ENCODE measurements at places on chromosomes 4 and X.

- peak; percentile 43 for DNase-seq
Measured at GRCh38 chrX:152632445-152633097, 5.1 kb upstream of the GABRQ start.

DNA sequence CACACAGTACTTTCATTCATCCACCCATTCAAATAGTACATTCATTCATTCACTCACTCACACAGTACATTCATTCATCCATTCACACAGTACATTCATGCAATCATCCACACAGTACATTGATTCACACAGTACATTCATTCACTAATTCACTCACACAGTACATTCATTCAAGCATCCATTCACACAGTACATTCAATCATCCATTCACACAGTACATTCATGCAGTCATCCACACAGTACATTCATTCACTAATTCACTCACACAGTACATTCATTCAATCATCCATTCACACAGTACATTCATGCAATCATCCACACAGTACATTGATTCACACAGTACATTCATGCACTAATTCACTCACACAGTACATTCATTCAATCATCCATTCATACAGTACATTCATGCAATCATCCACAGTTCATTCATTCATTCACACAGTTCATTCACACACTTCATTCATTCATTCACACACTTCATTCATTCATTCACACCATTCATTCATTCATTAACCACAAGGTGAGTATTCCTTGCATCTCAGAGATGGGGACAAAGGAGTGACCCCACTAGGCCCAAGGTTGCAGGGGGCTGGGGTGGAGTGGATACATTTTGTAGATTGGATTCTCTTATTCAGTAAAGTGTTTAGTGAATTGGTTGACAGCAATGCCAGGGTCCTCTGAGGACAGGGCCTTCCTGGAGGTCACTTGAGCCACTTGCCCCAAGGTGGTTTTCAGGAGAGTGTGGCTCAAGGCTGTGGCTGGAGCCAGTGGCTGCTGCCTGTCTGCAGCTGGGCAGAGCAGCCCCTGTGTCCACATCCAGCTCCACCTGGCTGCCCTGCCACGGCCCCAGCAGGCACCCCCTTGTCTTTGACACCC, 4.3 kb upstream of the SPON2 start:
- DNase-seq = no peak

DNA sequence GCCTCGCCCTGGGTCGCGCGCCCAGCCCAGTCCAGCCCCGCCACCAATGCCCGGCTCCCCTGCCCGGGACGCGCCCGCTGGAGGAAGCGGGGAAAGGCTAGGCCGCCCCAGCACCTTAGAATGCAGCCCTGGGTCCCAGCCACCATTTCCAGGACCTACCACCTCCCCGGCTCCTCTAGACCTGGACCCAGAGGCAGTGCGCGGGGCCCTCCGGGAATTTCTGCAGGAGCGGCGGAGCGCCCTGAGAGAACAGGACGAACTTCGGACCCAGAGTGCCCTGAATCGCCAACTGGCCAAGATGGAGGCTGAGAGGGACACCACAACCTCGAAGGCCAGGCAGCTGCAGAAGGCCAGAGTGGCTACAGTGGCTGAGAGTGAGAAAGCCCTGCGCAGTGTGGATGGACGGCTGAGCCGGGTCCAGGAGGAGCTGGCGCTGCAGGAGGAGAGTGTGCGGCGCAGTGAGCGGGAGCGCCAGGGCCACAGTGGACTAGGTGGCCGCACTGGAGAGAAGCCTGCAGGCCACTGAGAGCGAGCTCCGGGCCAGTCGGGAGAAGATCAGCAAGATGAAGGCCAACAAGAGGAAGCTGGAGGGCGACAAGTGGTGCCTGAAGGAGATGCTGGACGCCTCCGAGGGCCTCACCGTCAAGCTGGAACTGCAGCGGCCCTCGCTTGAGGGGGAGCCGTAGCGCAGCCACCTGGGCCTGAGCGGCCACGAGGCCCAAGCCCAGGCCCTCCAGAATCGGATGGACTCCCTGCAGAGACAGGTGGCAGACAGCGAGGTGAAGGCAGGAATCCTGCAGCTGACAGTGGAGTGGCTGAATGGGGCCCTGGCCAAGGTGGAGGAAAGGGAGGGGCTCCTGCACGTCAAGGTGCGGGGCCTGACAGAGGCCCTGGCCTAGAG, 15.5 kb downstream of the SMIM10L2A start:
- no peak for DNase-seq

DNA sequence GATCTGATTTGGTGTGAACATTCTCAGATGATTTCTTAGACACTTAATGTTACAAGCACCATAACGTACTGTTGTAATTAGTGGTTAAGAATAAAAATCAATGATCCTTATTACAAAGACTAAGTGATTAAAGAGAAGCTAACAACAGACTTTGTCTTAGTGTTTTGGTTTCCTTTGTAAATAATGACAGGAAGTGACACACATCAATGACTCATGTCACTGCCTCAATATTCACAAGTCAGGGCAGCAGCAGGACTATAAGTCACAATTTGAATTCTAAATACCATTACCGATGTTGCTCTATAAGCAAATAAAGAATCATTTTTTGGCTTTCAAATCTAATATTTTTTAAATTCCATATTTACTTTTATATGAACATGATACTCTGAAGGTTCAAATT, 115.8 kb upstream of the FAT4 start:
- no peak for DNase-seq

GRCh38 chrX:109952985-109953905, 49.7 kb upstream of the TMEM164 start:
- no peak for DNase-seq

GRCh38 chr4:104334410-104334809, 160.3 kb downstream of the CXXC4 start:
- no peak for DNase-seq

GRCh38 chr4:123599061-123599919, 202.7 kb downstream of the SPRY1 start:
- no peak for DNase-seq

DNA sequence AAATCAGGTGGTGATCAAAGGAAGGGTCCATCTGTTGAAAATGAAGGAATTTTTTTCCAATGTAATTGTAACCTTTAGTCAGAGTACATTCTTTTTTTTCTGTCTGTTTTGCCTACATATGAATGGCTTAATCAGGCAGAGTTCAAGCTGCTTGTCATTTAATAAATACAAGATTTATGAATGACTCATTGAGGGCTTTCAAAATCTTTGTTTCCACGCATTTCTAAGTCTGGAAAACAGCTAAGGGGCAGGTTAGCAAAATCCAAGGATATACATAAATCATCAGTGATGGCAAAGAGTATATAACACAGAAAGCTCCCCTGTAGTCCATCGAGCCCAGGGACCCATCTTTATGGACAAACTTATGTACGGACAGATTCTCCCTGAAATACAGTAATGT, 1.8 kb downstream of the CA5B start:
- DNase-seq = no peak

DNA sequence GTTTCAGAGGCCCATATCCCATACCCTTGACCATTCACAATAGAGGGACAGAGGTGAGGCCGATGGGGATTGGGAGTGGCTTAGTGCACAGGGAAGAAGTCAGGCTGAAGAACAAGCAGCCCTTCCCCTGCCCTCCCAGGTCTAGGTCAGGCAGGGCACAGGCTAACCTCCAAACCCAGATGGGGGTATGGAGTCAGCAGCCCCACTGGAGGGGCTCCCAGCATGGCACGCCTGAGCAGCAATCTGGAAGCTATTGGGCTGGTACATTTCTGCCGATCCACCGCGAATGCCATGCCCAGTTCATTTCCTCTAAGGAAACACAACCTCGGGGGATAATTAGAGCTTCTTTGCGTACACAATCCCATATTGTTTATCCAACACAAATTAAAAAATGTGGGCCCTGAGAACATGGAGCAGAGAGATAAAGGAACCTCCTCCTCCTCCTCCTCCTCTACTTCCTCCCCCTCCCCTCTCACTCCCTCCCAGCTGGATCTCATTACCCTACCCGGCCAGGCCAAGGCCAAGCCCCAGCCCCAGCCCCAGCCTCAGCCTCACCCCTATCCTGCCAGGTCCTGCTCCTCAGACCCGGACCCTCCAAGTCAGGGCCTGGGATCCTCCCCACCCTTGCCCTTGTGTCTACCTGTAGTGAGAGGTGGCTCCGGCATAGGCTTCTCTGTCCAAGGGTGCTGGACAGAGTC, 83.0 kb downstream of the PJA1 start:
- DNase-seq = no peak

Measured in progenitor cell of endocrine pancreas (in vitro differentiated cells).